ENCODE measurements at places on chromosomes 11 and 22. TPM values are rescaled to one million over a fixed set of nuclear protein-coding genes. Genes with fewer than 3 reads are reported as not detected.

Gene OVOL1
- total RNA-seq = not detected

Gene SLC5A12
- not detected for total RNA-seq

Gene P2RX6
- 0.22 TPM for total RNA-seq

Gene APOA5
- not detected for total RNA-seq

Gene OR51S1
- total RNA-seq = not detected

Measured in thoracic aorta endothelial cell (primary cell).